ENCODE measurements at places on chromosomes 5 and 9. TPM values are rescaled to one million over a fixed set of nuclear protein-coding genes. Genes with fewer than 3 reads are reported as not detected.
A peak's percentile ranks its signal among the peaks of the same experiment; 100 is the strongest.

The N4BP3 gene
- 18.3 TPM for polyA plus RNA-seq

The THBS4 gene
- polyA plus RNA-seq, result 5.7 TPM

The OMD gene
- polyA plus RNA-seq, result 1.3 TPM

The TBCA gene
- 262 TPM for polyA plus RNA-seq

The HTR1A gene
- not detected for polyA plus RNA-seq

The CDH12 gene
- polyA plus RNA-seq, result 4.9 TPM

The CNTRL gene
- polyA plus RNA-seq, result 57.9 TPM

The SPOUT1 gene
- 36.2 TPM for polyA plus RNA-seq

The C5orf58 gene
- polyA plus RNA-seq, result 0.72 TPM

The PCDHGA11 gene
- polyA plus RNA-seq, result 3.4 TPM

DNA sequence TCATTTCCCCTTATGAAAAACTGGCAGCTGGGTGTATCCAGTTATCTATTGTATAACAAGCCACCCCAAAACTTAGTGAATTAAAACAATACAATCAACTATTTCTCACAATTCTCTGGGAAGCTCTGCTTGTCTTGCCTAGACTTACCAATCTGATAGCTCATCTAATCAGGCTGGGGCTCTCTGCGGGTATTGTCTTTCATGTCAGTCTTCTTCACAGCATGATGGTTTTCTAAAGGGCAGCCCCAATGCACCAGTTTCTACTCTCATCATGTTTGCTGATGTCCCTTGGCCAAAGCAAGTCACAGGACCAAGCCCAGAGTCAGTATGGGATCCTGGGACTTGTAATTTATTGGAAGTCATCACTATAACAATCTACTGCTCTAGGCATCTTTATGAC, 433.5 kb downstream of the KIAA0825 start:
- no peaks in the 10 kb centered on the region for H3K36me3 ChIP-seq
- no peaks in the 10 kb centered on the region for H3K27me3 ChIP-seq

GRCh38 chr9:70672161-70672649, 257.7 kb upstream of the KLF9 start:
- no peak overlapping the region for H3K4me3 ChIP-seq
- H3K36me3 ChIP-seq, result no peaks in the 10 kb centered on the region
- DNase-seq, result no peak
- H3K4me1 ChIP-seq, result no peaks in the 10 kb centered on the region

GRCh38 chr5:132354381-132355139, 14.9 kb upstream of the SLC22A5 start:
- no peaks in the 10 kb centered on the region for H3K36me3 ChIP-seq
- DNase-seq, result no peak
- H3K4me3 ChIP-seq, result no peak overlapping the region
- no peaks in the 10 kb centered on the region for H3K27me3 ChIP-seq
- H3K4me1 ChIP-seq, result peaks cover 15% of the 10 kb centered on the region
- peak overlapping the region; percentile 57 for H3K27ac ChIP-seq

DNA sequence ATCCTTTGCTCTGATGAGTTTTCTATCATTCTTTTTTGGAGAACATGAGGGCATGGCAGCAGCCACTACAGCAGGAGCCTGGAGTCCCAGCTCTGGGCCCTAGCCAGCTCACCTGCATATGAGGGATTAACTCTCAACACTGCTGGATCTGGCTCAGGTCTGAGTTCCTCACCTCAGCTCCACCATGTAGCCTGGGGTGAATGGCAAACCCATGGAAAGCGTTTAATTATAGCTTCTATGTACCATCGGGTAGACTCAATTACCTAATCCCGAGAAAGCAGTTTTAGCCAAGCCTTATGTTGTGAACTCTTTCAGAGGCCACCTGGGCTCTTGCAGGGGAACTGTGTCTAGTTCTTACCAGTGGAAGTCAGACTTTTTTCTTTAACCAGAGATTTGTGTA, 3.9 kb upstream of the S100Z start:
- no peak overlapping the region for H3K27ac ChIP-seq
- no peaks in the 10 kb centered on the region for H3K36me3 ChIP-seq
- H3K27me3 ChIP-seq, result no peaks in the 10 kb centered on the region
- no peaks in the 10 kb centered on the region for H3K4me1 ChIP-seq
- no peak for DNase-seq

DNA sequence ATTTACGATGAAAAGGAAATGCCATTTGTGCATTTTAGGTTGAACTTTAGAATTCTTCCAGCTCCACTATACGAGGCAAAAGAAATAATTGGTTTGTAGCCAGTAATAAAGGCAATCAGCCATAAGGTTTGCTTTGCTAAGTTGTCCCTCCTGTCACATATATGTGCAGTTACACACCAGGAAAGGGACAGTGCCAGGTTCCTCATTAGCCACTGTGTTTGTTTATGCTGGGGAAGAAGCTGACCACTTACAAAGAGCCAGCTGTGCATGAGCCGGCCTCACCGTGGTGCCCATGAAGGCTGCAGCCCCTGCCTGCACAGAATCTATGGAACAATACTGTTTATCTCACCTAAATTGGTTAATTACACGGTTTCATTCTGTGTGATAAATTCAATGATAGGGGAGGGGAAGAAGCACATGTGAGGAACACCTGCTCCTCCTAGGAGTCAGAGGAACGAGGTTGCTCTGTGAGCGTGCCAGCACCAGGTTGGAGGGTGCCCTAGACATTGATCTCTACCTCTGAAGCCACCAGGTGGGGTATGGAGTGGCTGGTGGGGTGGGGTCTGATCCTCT, 173.8 kb upstream of the DAP start:
- H3K36me3 ChIP-seq, result no peaks in the 10 kb centered on the region
- DNase-seq, result no peak
- no peaks in the 10 kb centered on the region for H3K4me1 ChIP-seq
- H3K4me3 ChIP-seq, result no peak overlapping the region

- H3K4me3 ChIP-seq, result peak overlapping the region; percentile 85
- H3K4me1 ChIP-seq, result peaks cover 37% of the 10 kb centered on the region
Measured at GRCh38 chr5:79235261-79235633, 684 bp upstream of the JMY start.

GRCh38 chr5:144318460-144318859, 147.8 kb downstream of the KCTD16 start:
- no peaks in the 10 kb centered on the region for H3K36me3 ChIP-seq
- H3K27ac ChIP-seq, result no peak overlapping the region
- no peak for DNase-seq

GRCh38 chr5:3377176-3377575, 218.5 kb upstream of the IRX1 start:
- DNase-seq, result no peak
- no peak overlapping the region for H3K27ac ChIP-seq
- H3K36me3 ChIP-seq, result no peaks in the 10 kb centered on the region
- H3K27me3 ChIP-seq, result no peaks in the 10 kb centered on the region

GRCh38 chr5:72125941-72126620, 18.8 kb downstream of the MAP1B start:
- no peak overlapping the region for H3K4me3 ChIP-seq
- H3K4me1 ChIP-seq, result no peaks in the 10 kb centered on the region
- no peaks in the 10 kb centered on the region for H3K27me3 ChIP-seq
- H3K27ac ChIP-seq, result no peak overlapping the region
- no peak for DNase-seq

DNA sequence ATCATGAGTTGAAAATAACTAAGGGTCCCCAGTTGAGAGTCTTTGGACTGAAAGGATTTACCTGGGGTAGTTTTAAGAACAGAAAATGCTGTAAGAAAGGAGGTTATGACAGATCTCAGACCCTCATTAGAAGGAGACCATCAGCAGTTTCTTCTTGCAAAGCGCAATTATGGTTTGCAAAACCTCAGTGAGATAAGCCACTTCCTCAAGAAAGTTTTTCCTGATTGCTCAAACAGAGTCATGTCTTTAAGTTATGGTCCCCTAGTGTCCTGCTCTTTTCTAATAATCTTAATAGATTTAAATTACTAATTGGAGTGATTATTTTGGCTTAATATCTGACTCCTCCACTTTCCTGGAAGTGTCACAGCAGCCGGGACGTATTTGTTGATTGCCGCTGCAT, 293.2 kb upstream of the KLF4 start:
- no peak overlapping the region for H3K27ac ChIP-seq
- no peaks in the 10 kb centered on the region for H3K36me3 ChIP-seq
- no peak for DNase-seq

GRCh38 chr5:22855824-22856223, 2.7 kb upstream of the CDH12 start:
- no peak overlapping the region for H3K27ac ChIP-seq
- DNase-seq, result no peak
- no peaks in the 10 kb centered on the region for H3K27me3 ChIP-seq
- no peaks in the 10 kb centered on the region for H3K4me1 ChIP-seq

- H3K36me3 ChIP-seq, result no peaks in the 10 kb centered on the region
- no peaks in the 10 kb centered on the region for H3K4me1 ChIP-seq
- no peak overlapping the region for H3K4me3 ChIP-seq
- no peak overlapping the region for H3K27ac ChIP-seq
Measured at GRCh38 chr9:96177005-96177718, 124.8 kb downstream of the HSD17B3 start.

GRCh38 chr9:506281-506680, 291.6 kb downstream of the DOCK8 start:
- DNase-seq, result no peak
- H3K4me3 ChIP-seq, result no peak overlapping the region
- H3K36me3 ChIP-seq, result no peaks in the 10 kb centered on the region
- no peak overlapping the region for H3K27ac ChIP-seq
- H3K27me3 ChIP-seq, result peaks cover 5% of the 10 kb centered on the region
- H3K4me1 ChIP-seq, result no peaks in the 10 kb centered on the region

DNA sequence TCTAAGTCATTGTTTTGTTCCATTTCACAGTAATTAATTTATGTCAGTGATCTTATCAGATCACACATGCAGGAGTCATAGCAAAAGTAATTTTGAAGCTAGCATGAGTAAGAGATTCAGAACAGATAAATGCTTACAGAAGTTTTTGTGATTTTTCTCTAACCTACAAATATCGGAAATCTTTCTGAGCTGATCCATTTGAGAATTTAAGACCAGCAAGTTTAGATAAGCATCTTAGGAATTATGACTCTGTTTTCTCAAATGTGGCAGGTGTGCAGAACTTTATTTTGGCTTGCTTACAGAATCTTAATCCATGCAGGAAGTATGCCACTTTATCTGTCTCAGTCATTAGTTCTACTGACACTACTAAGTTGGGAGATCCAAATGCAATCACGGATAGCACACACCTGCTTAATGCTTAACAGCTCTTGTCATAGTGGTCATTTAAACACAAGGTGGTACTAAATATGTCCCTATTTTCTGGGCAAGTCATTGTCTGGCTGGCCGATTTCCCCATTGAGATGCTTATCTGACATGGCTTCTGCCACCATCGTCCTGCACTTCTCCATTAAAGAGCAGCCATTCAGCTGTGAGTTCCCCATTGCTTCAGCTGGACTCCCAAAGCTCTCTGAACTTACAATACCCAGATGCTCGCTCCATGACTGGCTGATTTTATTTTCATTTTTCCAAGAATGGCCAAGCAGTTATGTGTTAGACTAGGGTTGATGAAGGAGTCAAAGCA, 305.4 kb upstream of the NUDT12 start:
- H3K4me3 ChIP-seq, result no peak overlapping the region
- no peaks in the 10 kb centered on the region for H3K36me3 ChIP-seq

DNA sequence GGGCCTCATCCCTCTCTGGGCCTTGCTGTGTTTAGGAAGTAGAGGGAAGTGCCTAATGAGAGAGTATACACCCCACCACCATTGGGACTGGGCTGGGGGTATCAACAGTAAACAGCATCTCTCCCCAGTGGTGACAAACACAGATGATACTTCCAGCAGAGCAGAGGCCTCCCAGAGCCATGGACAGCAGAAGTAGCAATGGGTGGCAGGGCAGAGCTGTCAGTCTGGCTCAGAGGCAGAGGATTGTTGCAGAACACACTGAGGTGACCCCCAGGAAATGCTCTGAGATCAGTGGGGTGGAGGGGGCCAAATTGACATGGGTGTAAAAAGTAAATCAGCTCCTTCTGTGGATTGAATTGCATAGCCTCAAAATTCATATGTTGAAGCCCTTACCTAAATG, 12.1 kb upstream of the P4HA2 start:
- peak; percentile 13 for DNase-seq
- no peaks in the 10 kb centered on the region for H3K36me3 ChIP-seq
- no peaks in the 10 kb centered on the region for H3K4me1 ChIP-seq
- no peak overlapping the region for H3K27ac ChIP-seq

- DNase-seq, result no peak
- H3K27ac ChIP-seq, result no peak overlapping the region
- H3K4me3 ChIP-seq, result no peak overlapping the region
Measured at GRCh38 chr5:82692826-82693225, 384.4 kb downstream of the TMEM167A start.

DNA sequence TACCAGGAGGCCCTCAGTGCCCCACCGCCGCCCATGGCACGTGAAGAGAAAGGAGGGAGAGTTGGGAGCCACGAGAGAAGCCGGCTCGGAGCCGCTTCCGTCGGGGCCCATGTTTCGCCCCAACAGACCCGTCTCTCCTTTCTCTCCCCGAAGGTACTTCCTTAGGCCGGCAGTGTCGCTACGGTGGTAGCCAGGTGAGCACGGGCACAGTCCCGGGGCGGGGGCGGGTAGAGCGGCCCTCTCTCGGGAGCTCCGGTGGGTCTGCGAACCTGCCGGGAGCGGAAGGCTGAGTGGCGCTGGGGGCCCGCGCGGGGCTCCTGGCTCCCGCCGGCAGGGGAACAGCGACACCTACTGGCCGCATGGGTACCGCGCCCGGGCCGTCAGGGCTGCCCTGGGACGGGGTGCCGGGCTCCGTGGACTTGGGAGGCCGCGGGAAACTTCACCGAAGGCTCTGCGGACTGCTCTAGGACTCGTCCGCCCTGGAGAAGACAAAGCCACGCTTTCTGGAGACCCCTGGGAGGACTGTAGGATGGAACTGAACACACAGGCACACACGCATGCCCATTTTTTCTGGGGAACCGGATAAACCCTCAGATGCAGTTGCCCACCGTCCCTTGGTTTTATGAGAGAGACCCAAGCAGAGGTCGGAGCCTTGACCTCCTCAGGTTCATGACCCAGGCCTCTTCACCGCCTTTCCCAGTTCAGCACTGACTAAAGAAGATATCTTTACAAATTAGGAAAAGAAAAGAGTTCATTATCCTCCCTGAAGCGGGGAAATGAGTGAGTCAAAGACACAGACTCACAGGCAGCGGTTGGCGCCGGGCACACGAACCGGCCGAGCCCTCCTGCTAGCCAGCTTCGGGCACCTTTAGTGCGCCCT, 202.5 kb downstream of the MEF2C start:
- peak; percentile 94 for DNase-seq
- H3K4me1 ChIP-seq, result peaks cover 20% of the 10 kb centered on the region
- H3K4me3 ChIP-seq, result no peak overlapping the region
- H3K36me3 ChIP-seq, result no peaks in the 10 kb centered on the region

GRCh38 chr5:64773533-64773932, 4.8 kb downstream of the CWC27 start:
- H3K27ac ChIP-seq, result no peak overlapping the region
- DNase-seq, result no peak
- no peaks in the 10 kb centered on the region for H3K27me3 ChIP-seq
- H3K4me3 ChIP-seq, result no peak overlapping the region
- H3K4me1 ChIP-seq, result peaks cover 9% of the 10 kb centered on the region
- H3K36me3 ChIP-seq, result no peaks in the 10 kb centered on the region

DNA sequence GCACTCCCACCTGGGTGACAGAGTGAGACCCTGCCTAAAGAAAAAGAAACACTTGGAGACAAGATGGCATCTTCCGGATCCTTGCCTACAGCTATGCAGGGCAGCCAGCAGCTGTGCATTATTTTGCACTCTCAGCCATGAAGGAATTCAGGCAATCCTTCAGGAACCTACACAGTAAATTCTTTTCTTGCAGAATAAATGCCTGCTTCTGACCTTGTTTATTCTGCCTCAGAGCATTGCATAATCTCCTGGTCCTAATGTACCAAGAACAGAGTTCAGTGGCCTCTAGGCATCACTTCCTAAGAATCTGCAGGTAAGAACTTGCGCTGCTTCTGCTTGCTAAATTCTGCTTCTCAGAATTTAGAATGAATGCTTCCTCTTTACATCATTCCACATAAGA, 16.8 kb downstream of the GLDC start:
- no peak for DNase-seq
- H3K4me3 ChIP-seq, result no peak overlapping the region
- no peaks in the 10 kb centered on the region for H3K4me1 ChIP-seq
- no peaks in the 10 kb centered on the region for H3K36me3 ChIP-seq
- H3K27me3 ChIP-seq, result no peaks in the 10 kb centered on the region
